ENCODE measurements at places on chromosomes 13 and 19.

DNA sequence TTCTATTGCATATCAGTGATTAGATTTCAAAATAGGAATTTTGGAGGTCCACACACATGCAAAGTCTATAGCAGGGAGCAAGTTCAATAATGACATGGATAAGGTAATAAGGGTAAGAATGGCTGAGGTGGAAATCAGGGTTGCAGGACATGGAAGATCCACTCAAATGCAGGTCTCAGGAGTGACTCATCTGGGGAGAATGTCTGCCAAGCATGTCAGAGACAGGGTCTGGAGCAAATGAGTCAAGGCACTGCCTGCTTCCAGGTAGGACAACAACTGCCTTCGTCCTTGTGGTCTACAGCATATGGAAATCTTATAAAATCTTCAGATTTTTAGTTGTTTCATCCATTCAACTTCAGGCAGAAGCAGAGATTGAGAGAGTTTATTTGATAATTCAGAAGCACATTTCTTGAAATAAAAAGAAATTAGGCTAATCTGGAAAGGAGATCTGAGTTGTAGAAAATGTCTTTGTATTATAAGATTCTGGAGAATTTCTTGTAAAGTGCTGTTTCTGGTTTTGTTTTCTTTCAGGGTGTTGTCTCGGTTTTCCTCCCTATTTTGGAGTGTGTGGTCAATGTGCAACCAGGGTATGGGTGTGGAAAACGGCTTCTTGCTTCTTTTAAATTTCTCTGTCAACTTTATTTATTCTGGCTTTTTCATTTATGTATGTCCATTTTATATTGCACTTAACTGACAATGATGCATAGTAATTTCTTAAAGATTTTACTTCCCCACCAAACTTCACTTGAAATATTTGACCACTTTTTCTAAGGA, 748.8 kb downstream of the LIG4 start:
- no peak for DNase-seq

DNA sequence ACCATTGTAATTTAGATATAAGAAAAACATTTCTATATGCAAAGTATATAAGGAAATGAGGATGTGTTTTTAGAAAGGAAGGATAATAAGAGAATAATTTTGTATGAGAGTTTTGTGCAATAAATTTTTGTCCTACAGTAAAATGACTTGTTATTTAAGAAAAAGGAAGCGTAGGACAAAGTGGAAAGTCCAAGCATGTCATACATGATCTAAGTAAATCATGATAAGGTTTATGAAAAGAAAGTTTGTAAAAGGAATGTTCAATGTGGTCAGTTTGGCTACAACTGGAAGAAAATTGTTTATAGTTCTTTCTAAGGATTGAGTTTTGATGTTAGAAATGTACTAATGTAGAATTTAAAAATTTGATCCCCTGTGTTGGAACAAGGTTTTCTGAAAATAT, 222.3 kb downstream of the KATNAL1 start:
- no peak for DNase-seq

- no peak for DNase-seq
These were observed 21.1 kb upstream of the CEACAM21 start for GRCh38 chr19:41554907-41555306.

DNA sequence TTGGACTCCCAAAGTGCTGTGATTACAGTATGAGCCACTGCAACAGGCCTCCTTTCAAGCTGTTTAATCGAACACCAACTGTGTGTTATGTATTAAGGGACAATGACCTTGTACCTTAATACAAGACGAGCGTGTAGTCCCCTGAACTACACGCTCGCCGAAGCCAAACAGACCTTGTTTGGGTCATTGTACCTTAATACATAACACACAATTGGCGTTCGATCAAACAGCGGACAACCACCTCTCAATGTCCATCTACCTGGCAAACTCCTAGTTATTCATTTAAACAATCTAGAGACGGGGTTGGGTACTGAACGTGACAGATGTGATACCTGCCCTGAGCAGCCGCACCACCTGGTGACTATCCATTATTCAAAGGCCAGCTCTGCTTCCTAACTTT, 1.3 kb downstream of the CHERP start:
- no peak for DNase-seq

- no peak for DNase-seq
These were observed 10.2 kb upstream of the CARM1 start for GRCh38 chr19:10861103-10861651.

Measured in NCI-H524 (cell line).